ENCODE measurements at places on chromosomes 7 and 10.

GRCh38 chr7:74599244-74599643, 58.3 kb upstream of the GTF2I start:
- DNase-seq: no peak

DNA sequence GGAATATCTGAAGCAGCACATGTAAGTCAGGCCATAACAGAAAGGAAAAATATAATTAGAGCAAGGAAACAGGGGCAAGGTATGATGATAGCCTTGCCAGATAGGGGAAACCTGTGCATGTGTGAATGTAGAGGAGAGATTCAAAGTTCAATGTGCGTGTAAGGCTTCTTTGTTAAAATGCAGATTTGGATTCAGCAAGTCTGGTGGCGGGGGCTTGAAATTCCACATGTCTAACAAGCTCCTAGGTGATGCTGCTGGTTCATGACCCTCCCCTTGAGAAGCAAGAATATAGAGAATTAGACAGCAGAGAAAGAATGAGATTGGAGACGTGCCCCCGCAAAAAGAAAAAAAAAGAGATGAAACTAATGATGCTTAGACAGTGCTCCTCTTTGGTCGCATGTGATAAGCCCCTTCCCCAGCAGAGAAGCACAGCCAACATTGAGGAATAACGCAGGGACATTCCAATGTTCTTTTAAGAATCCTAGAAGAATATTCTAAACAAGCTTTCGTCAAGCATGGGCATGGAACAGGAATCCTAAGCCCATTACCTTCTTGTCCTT, 21.1 kb upstream of the MACC1 start:
- no peak for DNase-seq

DNA sequence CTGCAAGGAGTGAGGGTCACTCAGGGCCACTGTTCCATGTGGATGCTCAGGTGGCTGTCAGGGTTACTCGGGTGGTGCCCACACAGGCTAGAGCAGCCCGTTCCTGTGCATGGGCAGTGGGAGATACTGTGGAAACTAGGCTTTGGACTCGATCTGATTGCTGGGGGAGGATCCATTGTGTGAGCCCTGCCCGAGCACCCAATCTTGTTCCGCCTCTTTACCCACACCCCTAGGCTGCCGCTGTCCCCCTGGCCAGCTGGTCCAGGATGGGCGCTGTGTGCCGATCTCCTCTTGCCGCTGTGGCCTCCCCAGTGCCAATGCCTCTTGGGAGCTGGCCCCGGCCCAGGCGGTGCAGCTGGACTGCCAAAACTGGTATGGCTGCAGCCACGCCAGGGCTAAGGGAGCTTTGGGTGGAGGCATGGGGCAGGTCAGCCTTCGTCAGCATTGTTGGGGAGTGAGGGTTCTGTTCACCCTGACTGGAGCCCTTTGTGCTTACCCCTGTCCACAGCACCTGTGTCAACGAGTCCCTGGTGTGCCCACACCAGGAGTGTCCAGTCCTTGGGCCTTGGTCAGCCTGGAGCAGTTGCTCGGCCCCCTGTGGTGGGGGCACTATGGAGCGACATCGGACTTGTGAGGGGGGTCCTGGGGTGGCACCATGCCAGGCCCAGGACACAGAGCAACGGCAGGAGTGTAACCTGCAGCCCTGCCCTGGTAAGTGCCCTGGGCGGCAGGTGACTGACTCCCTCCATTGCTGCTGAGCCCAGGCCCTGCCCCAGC, 12.4 kb upstream of the ZNF862 start:
- no peak for DNase-seq

GRCh38 chr7:114941692-114942091, 19.8 kb downstream of the MDFIC start:
- no peak for DNase-seq

DNA sequence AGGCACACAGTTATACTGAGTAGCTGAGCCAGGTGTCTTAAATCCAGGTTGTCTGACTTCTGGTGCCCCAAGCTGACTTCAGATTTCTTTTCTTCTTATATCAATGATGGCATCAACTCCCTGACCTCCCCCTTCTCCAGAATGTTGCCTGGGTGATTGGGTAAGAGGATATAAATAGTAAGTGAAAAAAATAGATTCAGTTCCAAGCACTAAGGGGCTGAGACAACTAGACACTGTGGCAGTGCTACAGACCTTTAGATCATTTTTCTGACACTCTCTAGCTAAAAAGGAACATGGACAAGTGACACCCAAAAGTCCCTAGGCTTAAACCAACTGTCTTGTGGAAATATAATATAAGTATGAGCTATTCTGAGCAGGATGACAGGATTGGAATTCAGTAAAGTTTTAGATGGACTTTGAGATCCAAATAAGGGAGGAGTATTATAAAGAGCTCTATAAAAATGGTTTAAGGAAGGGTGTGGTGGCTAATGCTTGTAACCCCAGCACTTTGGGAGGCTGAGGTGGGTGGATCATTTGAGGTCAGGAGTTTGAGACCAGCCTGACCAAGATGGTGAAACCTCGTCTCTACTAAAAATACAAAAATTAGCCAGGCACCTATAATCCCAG, 589.1 kb upstream of the GALNT17 start:
- no peak for DNase-seq

DNA sequence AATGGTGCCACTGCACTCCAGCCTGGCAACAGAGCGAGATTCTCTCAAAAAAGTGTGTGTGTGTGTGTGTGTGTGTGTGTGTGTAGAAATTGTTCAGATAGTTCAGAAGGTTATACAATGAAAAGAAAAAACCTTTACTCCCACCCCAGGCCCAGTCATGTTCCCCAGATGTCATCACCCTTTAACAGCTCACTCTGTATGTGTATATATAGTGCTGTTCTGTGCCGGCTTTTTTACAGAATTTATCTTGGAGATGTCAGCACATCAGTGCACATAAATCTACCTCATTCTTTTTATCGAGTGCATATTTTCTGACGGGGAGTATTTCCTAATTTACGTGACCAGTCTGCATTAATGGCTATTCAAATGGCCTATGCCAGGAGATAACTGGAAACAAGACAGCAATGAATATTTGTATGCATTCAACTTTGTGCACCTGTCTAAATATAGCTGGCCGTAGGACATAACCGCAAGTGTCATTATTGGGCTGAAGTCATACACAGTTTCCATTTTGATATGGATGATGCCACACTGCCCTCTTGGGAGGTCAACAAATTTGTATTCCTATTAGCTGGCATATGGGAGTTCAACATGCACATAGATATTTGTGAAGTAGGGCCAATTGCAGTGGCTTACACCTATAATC, 11.7 kb downstream of the NIPSNAP2 start:
- no peak for DNase-seq

DNA sequence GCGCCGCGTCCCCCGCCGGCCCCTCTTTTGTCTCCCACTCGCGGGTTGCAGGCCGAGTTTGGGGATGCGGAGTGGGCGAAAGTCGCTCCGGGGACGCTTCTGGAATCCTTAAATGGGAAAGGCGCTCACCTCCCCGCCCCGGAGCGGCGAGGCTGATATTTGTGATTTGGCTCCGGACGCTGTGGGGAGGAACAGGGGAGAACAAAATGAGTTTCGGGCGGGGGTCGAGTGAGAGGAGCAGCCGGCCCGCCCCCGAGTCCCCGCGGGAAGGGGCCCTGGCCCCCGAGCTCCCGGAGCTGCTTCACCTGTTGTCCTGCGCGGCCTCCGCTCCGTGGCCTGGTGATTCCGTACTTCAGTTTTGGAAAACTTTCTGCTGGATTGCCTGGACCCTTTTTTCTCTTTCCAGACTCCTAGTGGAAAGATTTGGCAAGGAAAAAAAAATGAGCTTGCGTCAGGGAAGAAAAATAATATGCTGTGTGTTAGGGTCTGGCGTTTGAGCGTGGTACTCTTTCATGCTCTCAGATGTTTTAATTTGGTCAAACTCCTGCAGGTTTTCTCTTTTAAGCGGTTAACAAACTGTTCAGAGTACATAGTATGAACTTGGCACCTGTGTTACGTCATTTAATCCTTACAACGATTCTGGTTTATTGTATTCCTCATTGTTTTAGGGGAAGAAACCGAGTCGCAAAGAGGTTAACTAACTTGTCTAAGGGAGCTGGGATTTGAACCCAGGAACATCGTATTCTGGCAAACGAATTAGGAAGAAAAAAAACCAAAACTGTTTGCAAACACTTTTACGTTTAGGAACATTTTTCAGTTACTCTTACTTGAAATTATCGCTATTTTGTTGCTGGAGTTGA, 924 bp downstream of the BMPR1A start:
- no peak for DNase-seq

- DNase-seq: no peak
Observed at GRCh38 chr10:28139138-28139537, 140.3 kb upstream of the ODAD2 start.

- DNase-seq: no peak
Observed at GRCh38 chr7:74575083-74575784, 82.3 kb upstream of the GTF2I start.

DNA sequence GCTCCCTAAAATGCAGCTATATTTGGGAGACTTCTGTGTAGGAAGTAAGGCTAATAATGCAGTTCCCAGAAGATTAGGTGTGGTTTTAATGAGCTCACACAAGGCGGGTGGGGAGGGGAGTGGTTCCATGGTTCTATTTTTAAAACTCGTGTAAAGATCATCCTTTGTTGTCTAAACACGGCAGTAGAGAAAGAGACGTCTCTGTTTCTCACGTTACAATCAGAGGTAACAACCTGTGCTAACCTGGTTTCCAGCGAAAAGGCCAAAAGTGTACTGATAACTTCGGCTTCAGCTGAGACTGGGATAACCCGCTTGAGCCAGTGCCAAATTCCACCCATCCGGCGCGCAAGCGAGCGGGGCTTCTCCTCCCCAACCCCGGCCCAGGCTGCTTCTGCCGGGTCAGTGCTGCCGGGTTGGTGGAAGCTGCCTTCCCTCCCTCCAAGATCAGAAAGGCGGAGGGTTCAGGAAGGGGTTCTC, 2.5 kb upstream of the MAP3K8 start:
- DNase-seq: no peak

DNA sequence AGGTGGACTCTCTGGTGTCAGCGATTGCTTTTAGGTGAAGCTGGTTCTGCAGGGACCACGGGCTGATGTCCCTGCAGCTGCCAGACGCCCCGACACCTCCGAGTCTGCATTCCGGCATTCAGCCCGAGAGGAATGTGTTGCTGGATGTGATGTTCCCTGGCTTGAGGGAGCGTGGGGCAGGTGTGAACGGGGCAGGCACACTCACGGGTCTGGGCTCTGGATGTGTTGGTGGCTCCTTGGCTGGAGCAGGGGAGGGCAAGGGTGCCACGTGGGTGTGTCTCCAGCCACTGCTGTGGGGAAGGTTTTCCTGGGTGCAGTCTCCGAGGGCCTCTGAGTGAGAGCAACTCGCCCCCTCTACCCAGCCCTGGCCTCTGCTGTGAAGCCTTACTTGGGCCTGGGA, 140.5 kb downstream of the CAMK1D start:
- DNase-seq: no peak

DNA sequence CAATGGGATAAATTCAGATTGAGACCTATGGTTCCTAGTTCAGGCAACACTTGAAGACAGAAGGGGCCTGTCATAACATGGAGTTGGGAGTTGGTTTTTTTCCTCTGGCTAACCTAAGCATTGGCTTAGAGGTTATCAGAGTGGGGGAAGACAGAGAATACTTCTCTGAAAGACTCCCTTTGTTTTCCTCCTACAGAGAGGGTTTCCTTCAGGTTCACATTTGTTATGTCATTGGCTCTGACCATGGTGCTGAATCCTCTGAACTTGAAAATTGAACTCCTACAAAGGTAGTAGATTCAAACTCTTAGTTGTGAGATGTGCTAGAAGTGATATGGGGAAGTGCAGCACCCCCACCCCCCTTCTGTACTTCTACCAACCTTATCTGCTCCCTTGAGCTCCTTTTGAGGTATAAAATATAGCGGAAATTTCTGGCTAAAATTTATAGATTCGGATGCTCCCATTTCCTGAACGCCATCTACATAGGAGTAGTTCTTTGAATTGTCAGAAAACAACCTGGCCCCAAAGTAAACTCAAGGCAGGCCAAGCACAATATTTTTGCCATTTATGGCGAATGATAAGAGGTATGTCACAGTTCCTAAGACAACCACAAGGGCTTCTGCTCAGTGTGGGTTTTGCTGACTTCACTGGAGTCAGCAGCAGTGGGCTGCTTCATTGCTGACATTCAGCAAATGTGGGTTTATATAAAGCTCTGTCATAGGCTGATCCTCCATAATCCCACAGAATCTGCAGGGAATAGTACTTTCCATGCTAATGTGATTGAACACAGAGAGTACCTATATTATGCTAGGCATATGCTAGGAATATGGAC, 131.6 kb upstream of the KLF14 start:
- no peak for DNase-seq

- DNase-seq: no peak
Observed at GRCh38 chr7:94389381-94389780, 5.3 kb upstream of the COL1A2 start.

DNA sequence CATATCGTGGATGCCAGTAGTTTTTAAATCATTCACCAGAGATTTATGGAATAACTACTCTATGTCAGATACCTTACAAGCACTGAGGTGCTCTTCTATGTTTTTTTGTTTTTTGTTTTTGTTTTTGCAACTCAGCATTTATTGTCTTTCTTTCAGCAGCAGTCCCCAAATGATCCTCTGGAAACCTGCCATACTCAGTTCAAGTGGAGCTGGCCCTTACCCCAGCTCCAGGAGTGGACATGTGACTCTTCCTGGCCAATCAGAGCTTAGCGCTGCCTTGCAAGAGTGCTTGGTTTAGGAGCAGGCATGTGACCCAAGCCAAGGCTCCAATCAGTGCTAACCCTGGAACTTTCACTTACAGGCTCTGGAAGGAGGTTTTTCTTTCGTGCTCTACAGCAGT, 356.6 kb upstream of the ZMIZ1 start:
- no peak for DNase-seq

DNA sequence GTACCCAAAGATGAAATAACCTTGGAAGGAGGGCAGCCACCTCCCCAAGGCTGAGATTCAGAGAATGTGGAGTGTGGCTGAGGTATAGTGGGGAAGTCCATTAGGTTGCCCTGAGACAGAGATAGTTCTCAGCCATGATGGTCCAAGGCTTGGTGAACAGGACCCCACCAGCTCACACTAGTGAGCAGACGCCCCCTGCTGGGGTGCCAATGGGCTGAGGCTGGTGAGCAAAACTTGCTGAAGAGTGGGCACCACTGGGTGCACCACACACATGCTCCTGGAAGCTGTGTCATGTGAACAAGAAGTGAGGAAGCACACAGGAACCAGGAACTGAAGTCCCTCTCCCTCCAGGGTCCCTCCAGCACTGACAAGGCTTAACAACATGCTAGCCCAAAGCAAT, 8.9 kb downstream of the FBXL13 start:
- DNase-seq: no peak

- DNase-seq: no peak
Observed at GRCh38 chr10:104151737-104152136, 29.8 kb downstream of the SFR1 start.

- no peak for DNase-seq
Observed at GRCh38 chr10:88440541-88440940, 142.6 kb downstream of the RNLS start.

- DNase-seq: no peak
Observed at GRCh38 chr10:32995751-32996150, 37.7 kb upstream of the ITGB1 start.

Measured in NCI-H187 (cell line).